Posterior vena cava (tissue), 2 donors: ENCODE measurements at places on chromosomes 13 and 19. TPM values are rescaled to one million over a fixed set of nuclear protein-coding genes. Genes with fewer than 3 reads are reported as not detected.

The TNFSF13B gene
- total RNA-seq = 13.0 TPM

The DACH1 gene
- 1.4 TPM for total RNA-seq

DNA sequence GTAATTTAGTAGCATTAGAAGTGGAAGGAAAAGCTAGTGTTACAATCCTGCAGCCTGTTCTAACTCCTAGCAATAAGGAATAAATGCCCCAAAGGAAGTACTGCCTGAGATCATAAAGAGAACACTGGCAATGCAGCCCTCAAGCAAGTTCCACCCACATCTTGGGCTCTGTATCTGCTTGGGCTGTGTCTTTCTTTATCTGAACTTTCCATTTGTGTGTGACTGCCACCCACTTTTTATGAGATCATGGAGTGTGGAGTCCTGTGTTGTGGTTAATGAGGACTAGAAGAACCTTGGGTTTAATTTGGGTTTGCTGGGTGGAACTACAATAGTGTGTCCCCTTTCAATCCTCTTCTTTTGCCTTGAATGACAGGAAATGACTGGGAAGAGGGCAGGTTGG lies 38.2 kb downstream of the RFXAP start:
- DNase-seq = no peak

GRCh38 chr13:110323172-110323891 lies 16.2 kb downstream of the COL4A2 start:
- no peak for DNase-seq

GRCh38 chr19:50659318-50660087 lies 10.3 kb downstream of the C19orf81 start:
- DNase-seq = no peak

- DNase-seq = no peak
These were observed 58.7 kb downstream of the DPY19L3 start for GRCh38 chr19:32464279-32464678.

GRCh38 chr19:10173527-10173926 lies 21.2 kb downstream of the DNMT1 start:
- no peak for DNase-seq

DNA sequence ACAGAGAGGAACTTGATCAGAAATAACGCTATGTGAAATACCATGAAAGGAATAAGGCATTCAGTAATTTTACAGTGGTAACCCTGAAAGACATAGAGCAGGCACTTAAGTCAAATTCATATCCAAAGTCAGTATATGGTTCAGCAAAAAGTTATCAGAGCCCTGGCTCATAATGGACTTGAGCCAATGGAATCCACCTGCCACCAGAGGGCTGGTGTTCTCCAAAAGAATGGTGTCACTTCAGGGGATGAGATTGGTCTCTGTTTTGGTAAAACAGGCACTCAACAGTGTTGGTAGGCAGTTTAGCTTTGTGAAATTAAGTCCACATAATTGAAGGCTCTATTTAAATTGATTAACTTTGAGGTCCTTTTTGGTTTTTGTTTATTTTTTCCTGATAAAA lies 93.9 kb downstream of the LIG4 start:
- no peak for DNase-seq

The PSG1 gene
- total RNA-seq = not detected

DNA sequence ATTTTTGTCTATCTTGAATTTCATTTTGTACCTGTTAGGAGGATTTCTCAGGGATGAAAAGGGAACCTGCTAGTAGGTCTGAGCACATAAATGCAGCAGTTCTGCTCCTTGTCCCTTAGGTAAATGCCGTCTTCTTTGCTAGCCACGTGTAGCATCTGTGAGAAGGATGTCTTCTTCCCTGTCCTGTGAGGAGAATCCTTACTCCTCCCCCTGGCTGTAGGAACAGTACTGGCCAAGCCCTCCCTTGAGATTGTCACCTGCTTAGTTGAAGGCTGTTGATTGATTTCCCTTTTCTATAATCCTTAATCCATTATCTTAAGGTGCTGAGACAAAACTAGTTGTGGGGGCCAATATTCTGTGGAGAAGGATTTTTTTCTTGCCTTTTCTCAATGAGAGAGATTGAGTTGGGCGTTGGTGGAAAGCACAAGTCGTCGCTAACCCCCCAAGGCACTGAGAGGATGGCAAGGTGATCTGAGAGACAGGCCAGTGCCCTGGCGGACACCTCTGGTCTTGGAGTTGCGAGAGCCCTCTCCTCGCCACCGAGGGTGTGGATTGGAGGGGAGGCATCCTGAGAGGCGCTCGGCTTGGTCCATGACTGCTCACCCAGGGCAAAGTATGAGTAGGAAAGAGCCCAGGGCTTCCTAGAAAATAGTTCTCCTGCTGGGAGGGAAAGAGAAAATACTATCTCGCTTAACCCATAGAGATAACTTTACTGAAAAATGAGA lies 216.7 kb downstream of the ATP8A2 start:
- DNase-seq = no peak

DNA sequence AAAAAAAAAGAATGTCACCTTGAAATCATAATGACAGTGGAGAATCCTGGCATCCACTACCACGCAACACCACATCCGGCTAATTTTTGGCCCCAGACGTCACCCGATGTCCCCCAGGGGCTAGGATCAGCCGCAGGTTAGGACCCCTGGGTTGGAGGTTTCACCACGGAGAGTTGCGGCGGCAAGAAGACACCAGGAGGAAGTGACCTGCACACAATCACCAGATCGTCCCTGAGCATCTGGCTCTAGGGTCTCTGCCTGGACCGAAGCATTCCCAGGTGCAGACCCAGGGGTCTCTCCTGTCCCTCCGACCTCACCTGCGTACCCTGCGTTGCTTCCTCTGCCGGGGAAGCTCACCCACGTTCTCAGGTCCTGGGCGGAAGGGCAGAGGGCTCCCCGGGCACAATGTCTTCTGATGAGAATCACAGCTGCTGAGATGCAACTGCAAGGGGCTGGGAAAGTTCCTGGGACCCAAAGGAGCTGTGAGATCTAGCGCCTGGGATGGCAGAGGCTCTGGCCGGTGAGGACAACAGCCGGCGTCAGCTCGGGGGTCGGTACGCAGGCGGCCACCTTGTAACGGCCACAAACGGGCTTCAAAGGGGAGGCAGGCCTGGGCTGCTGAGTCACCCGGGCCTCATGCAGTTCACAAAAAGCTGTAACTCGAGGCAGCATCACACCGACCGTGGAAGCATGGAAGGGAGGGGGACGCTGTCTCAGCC lies 111.2 kb downstream of the GADD45B start:
- DNase-seq = peak; percentile 69

GRCh38 chr19:41988947-41989346 lies 5.1 kb downstream of the ATP1A3 start:
- no peak for DNase-seq

The KLK12 gene
- total RNA-seq = not detected

DNA sequence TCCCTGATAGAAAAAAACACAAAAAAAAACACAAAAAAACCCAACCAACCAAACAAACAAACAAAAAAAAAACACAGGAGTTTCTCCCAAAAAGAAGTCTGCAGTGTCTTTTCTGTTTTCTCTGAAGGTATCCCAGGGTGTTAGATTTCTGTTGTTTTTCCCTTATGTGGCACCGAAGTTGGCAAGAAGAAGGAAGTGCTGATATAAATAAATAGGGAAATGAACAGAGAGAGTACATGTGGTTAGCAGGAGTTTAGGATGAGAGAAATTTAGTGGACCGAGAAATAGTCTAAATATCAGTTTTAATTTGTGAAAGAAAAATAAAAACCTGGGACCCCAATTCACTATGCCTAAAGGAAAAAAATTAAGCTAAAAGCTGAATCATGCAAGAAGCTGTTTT lies 287.0 kb upstream of the SGCG start:
- DNase-seq = no peak

DNA sequence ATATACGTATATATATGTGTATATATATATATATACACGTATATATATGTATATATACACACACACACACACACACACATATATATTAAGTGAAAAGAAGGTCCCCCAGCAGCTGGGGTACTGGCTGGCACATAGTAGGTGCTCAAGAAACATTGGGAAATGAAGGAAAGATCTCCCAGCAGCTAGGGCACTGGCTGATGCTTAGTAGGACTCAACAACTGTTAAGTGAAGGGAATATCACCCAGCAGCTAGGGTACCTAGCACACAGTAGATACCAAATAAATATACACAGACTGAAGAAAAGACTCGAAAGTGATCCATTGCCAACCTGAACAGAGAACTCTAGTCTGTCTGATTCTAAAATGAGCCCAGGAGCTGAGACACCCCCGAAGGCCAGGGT lies 12.2 kb downstream of the PODNL1 start:
- DNase-seq = no peak

The SLC7A9 gene
- total RNA-seq = 0.28 TPM

GRCh38 chr13:27921421-27921960 lies 1.7 kb downstream of the PDX1 start:
- no peak for DNase-seq

DNA sequence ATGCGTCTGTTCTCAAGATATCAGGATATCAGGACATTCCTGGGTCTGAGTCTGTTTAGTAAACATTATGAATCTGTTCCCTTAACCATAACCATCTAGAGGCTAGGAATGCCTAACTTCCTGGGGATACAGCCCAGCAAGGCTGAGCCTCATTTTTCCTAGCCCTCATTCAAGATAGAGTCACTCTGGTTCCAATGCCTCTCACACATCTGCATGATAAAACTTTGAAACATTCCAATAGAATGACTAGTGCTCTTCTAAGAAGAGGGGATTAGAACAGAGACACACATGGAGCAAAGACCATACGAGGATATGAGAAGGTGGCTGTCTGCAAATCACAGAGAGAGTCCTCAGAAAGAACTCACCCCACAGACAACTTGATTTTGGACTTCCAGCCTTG lies 20.6 kb upstream of the CABP5 start:
- no peak for DNase-seq

The PLEKHF1 gene
- total RNA-seq = 20.7 TPM

DNA sequence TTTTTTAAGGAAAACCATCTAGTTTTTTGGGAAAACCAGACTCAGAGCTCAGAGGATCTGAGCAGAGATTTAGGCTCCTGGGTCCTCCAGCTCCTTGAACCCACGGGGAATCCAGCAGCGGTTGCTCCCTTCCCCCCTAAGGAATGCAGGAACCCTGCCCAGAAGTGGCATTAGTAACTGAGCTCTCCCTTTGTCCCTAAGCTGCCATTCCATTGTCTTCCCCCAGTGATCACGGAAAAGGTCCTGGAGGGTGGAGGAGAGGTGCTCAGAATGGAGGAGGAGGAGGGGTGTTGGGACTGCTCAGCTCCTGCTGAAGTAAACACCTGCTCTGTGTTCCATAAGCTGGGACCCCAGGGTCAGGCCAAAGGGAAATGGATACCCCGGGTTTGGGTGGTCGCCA lies 16.8 kb upstream of the OR1M1 start:
- DNase-seq = no peak

- no peak for DNase-seq
These were observed 26.7 kb downstream of the ZNF850 start for GRCh38 chr19:36745870-36746269.

The HSH2D gene
- total RNA-seq = 1.1 TPM

- DNase-seq = no peak
These were observed 1.6 kb upstream of the AZU1 start for GRCh38 chr19:825897-826644.

DNA sequence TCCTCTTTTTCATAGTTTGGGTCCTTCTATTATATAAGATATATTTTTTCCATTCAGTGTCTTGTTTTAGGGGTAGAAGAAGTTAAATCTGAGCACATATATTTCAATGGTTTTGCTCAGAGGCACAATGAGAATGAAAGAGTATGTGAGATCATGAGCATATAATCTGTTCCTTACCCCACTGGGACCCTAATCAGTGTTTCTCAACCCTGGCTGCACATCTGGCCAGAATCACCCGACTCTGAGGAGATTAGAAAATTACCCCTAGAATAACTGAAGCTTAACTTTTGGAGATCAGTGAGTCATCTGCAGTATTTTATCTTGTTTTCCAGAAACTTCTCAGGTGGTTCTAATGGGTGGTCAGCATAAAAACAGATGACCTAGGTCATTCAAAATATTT lies 782 bp downstream of the CYSLTR2 start:
- no peak for DNase-seq

GRCh38 chr13:23741879-23742510 lies 147.2 kb downstream of the MIPEP start:
- DNase-seq = no peak

The MYPOP gene
- 4.3 TPM for total RNA-seq

DNA sequence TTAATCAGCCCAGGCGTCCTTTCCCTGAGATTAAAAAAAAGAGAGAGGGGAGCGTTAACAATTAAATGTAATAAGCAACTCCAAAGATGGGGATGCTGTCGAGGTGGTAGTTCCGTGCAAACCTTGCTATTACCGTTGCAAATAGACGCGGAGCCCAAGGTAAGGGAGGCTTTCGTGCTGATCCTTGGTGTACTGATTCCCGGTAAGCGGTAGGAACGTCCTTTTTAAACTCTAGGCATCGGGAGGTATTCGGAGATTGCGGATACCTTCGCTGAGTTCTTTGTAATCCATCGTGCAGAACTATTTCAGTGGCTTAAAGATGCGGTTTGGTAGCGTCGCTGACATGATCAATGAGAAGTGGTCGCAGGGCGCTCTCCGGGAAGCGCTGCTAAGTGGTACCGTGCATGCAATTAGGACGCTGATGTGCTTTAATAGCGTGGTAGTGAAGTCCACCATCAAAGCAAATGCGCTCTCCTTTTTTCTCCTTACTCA lies 3.1 kb downstream of the SLITRK5 start:
- DNase-seq = no peak

DNA sequence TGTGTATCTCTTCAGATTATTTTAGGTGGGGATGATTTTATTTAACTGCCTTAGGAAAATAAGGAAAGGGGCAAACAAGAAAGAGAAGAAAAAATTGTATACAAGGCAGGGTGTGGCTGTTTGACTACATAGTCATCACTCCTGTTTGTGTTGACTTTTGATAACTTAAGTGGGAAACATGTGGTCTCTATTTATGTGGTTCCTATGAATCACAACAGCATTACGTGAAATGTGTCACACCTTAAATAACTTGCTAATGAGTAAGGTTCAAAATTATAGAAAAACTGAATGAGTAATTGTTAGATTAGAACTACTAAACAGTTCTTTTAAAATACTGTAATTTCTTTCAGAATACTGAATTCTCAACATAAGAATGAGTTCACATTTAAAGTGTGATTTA lies 69.3 kb downstream of the LMO7 start:
- DNase-seq = no peak

The MZT1 gene
- 10.1 TPM for total RNA-seq

The CDX2 gene
- total RNA-seq = not detected

- no peak for DNase-seq
These were observed 6.2 kb downstream of the SETDB2 start for GRCh38 chr13:49450105-49450819.

DNA sequence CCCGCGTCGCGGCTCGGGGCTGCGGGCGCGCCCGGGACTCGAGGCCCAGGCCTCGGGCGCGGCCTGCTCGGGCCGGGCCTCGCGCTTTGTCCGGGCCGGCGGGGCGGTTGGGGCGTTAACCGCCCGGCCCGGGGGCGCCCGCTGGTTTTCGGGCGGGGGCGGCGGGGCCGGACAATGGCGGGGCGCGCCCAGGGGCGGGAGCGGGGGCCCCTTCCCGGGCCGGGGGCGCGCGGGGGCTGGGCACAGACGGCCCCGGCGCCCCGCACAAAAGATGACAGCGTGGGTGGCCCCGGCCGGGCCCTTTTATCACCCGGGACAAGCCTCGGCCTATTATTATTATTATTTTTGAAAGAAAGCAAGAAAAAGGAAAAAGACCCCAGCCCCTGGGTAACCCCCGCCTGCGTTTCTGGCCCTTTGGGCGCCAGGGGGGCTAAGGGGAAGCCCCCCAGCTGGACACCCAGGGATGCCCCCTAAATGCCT lies 419 bp downstream of the KDM4B start:
- DNase-seq = no peak

The SLC25A41 gene
- total RNA-seq = not detected

- no peak for DNase-seq
These were observed 258.2 kb upstream of the STARD13 start for GRCh38 chr13:33543631-33544265.
